ENCODE measurements at places on chromosomes 5 and 9.

DNA sequence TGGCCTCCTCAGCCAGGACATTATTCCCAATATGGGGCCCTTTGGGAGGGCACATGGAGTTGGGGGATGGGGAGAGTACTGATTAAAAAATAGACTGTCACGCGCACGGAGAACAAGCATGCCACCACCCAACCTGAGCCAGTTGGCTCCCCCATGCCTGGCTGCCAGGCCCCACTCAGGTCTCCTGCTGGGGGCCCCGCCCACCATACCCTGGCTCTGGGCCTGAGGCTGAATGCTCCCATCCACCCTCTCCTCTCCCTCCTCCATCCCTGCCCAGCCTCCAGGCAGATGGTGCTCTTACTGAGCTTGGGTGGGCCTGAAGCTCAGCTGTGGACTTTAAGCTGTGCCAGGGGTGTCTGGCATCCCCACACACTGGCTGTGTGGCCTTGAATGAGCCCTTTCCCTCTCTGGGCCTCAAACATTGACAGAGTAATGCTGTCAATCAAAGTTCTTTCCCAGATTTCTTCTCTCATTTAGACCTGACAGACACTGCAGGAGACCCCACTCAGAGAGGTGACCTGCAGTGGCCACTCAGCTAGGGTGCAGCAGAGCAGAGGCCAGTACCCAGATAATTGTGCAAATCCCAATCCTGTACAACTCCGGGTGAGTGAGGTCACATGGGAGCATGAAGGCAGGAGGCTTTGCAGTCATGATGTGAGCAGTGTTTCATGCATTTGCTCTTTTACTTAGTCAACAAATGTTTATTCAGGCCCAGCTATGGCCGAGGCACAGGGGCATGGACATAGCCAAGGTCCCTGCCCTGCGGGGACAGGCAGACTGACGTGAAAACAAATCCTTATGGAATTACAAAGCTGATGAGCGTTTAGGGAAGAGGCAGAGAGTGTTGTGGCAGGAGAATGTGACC is 9.8 kb upstream of the SYNPO start:
- no peak for DNase-seq

DNA sequence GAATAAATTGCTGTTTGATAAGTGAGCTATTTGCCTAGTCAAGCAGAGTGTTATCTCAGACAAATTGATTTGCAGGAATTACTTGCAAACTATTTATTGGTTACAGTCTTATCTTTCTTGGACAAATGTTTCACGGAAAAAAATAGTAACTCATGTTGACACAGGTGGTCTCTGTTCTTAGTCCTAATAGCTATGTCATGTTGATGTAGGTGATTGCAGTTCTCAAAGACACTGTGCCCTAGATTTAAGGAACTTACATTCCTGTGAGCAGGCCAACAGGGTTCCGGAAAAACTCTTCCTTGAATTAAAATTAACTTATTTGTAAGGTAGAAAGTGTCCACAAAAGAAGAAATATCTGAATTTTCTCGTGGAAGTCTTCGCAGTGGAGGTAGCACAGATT is 109.6 kb upstream of the SLCO6A1 start:
- no peak for DNase-seq

GRCh38 chr9:19404283-19405075 is 4.3 kb upstream of the ACER2 start:
- no peak for DNase-seq

GRCh38 chr5:10172247-10172646 is 77.4 kb downstream of the ATPSCKMT start:
- no peak for DNase-seq

- DNase-seq = no peak
Measured at GRCh38 chr9:88534456-88535225, at the start of gene NXNL2. Gene NXNL2, plus strand, starts transcription at chr9:88535178. Its CDS starts 257 bp downstream, at chr9:88535435.

DNA sequence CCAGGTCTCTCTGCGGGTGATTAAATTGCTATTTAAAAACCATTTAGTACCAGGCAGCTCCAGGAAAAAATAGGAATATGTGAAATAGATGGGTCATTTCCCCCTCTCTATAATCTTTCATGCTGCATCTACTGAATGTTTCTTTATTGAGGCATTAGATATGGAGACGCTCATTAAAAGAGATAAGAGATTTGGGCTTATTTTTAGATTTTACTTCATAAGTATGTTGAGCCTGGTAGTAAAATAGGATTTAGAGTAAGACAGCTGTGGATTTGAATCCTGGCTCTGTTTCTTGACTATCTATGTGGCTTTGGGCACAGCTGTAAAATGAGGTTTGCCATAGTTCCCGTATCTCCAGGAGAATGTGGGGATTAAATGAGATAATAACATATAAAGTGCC is 451.0 kb upstream of the GRIA1 start:
- no peak for DNase-seq

DNA sequence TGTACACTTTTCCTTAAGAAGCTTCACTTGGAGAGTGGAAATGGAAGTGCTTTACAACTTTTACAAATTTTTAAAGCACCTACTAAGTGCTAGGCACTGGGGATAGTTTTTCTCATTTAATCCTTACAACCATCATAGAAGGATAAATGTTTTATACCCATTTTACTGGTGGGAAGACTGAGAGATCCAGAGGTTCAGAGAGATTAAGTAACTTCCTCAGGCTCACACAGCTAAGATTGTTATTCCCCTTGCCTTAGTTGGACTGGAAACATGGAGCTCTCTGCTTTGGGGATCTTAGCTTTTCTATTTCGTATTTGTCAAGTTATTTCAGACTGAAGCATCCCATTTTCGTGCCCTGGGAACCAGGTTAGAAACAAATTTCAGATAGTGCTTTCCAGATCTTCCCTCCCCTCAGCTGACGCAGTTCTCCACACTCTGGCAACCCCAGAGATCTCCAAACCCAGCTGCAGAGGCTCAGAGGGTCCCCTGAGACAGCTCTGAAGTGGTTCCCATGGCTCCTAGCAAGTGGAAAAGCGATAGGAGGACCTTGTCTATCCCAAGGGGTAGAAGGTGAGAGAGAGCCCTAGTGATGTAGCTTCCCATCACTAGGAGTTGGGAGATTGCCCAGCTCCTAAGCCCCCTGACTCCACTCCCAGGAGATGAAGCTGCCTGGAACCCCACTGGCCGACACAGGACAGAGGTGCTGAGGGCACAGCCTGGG is 16.2 kb upstream of the GABBR2 start:
- DNase-seq = no peak

DNA sequence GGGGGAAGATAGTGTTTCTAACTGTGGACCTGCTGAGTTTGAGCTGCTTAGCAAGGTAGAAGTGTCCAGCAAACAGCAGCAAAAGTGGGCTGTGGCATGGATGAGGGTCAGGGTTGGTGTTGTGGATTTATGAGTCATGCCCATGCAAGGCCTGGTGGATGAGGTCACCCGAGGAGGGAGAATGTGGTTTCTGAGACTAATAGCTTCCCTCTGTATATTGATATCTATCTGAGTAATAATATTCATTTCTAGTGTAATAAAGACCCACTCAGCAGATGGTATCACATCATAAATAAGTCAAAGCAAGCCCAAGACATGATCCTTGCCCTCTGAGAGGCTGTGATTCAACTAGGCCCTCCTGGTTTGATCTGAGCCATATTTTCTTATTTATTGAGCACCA is 597.8 kb upstream of the CLINT1 start:
- no peak for DNase-seq

DNA sequence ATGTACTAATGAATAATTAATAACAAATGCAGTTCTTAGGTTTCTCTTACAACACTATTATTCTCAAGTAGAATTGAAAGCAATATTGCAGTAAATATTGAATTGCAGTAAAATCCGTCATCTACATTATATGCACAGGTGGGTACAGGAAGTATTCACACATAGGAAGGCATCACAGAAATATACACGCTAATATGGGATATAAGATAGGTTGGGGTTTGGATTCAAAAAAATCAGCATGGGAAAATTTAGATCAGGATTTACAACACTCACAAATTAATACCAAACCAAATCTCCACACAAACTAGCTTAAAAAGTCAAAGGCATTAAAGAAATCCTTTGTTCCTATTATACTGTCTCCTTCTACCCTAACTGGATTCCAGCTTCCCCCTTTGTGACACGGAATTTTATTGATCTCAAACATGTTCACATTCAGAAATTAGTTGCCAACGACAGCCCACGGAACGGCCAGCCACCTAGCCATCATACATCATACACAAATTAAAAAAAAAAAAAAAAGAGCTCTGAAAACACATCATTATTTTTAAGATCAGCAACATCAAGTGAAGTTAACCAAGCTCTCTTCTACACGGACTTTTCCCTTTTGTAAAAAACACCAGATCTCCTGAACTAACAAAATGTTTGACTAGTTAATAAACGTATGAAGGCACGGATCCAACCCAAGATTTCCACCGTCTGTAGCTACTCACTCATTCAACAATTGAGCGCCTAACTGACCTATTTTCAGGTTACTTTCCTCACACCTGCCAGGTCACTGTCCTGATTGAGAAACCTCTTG is 2.2 kb downstream of the NR6A1 start:
- DNase-seq = no peak

GRCh38 chr5:132389585-132390286 is 20.2 kb downstream of the SLC22A5 start:
- no peak for DNase-seq

DNA sequence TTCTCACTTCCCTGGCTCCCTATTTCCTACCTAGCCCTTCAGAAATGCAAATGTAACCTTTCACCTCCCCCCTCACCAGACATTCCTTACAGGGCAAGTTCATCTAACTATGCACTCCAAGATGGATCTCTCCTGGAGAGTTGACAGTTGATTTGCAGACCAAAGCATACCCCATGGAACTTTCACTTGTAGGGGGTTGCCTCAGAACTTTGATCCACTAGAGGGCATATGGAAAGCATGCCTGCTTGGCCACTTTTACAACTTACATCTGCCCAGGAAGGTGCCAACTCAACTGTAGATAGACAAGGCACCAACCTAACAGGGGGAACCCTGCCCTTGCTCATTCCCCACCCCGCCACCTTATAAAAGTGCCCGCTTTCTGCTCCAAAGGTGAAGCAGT is 187.8 kb downstream of the NXNL2 start:
- DNase-seq = no peak

GRCh38 chr5:172733974-172734346 is 37.0 kb downstream of the DUSP1 start:
- DNase-seq = no peak

DNA sequence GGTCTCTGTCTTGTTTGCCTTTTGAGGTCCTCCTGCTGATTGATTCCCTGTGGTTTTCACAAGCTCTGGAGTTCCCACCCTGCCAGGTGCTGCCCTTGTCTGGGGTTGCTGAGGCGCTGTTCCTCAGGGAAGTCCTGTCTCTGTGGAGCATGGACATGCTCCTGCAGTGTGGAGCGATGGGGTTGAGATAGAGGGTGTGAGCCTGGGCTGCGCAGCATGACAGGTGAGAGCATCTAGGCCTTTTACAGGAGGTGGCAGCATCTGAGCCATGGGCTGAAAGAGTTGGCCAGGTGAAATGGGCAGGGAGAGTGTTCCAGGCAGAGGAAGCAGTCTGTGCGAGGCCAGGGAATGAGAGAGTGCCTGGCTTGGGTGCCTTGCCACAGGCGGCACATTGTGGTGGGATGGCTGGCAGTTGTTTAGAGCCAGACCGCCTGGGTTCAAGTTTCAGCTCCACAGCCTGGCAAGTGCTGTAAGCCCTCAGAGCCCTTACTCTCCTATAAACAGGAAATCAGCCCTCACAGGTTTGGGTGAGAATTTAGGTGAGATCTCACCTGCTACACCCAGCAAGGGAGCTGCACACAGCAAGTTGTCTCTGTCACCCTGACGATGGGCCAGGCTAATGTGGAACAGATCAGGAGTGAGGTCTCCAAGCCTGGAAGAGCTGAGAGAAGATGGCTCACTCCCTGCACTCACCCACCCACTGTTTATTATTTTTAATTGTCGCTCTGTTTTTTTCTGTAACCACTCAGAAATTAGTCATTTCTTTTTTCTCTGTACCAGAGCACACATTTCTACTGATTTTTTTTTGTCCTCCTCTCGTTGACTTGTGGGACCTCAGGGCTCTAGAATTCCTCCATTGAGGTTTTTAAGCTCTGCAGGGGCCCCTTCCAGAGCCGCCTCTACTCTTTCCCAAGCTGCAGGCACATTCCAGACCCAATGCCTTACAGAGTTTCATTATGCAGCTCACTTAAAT is 19.6 kb downstream of the TCOF1 start:
- no peak for DNase-seq

- no peak for DNase-seq
Measured at GRCh38 chr9:109033941-109034700, 20.8 kb upstream of the CTNNAL1 start.

DNA sequence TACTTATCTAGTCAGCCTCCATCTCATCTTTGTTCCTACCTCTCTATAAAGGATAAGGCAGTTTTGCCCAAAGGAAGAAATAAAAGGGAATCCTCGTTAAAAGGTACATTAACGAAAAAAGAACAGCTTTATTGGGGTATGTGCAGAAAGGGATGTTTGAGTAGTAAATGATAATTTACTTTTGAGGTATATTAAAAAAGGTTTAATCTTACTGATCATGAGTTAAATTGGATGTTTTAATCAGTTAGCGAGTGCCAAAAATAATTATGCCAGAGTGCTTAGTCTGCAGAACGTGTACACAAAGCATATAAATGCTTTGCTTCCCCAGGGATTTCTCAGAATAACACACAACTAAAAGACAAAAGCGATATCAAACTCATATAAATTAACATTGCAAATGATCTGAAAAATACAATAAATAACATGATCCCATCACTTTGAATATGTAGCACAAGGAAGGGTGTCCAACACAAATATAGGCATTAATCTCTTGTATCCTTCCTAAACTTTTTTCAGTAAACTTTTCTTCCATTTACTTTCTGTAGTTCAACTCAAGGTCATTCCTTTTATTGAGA is 865.0 kb downstream of the NR2F1-AS1 start:
- no peak for DNase-seq

DNA sequence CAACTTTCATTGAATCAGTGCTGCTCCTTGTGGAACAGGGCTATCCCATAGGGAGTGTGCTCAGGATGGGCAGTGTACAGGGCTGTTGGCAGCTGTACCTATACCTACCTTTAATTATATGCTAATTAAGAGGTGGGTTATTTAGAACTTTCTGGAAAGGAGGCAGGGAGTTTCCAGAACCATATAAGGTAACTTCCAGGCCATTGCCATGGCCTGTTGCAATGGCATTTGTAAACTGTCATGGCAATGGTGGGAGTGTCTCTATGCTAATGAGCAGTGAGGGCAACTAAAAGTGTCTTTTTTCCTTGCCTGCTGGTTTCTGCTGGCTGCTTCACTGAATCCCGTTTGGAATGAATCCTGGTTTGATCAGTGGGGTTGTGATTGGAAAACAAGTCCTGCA is 2.3 kb upstream of the ARHGAP26 start:
- DNase-seq = no peak

DNA sequence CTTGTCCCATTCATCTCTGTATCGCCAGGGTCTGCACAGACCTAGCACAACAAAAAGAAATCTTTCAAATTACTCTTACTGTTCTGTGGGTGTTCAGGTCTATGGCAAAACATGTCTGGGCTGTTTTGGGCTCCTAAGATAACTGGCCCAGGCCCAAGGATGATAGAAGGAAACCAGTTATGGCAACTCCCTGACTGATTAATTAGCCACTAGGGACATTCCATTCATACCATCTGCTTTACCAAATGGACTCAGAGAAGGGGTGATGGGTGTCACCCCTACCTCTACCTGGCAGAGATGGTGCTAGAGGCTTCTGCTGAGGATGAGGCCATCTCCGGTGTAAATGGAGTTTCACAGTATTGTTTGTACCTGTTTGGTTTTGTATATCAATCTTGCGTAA is 1.9 kb downstream of the SLC31A2 start:
- no peak for DNase-seq
